Stimulated activated CD4-positive, alpha-beta T cell treated with anti-CD3 and anti-CD28 coated beads, Interleukin-4, amount 100 ng/mL, for 1 hour (primary cell): ENCODE measurements at places on chromosomes 5 and 9.

DNA sequence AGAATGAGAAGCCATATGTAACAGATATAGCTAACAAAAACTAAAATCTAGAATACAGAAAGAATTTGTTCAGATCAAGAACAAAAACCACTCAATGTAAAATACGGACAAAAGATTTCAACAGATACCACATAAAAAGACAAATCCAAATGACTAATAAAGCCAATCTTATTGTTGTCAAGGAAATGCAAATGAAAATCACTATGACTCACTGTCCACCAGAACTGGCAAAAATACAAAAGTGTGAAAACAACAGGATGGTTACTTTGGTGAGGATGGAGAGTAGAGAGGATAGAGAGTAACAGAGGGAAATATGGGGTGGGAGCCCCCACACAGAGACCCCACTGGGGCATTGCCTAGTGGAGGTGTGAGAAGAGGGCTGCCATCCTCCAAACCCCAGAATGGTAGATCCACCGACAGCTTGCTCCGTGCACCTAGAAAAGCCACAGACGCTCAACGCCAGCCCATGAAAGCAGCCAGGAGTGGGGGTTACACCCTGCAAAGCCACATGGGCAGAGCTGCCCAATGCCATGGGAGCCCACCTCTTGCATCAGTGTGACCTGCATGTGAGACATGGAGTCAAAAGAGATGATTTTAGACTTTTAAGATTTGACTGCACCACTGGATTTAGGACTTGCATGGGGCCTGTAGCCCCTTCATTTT lies 15.2 kb upstream of the RHOBTB3 start:
- no peak for DNase-seq

GRCh38 chr5:119343766-119344165 lies 12.1 kb upstream of the TNFAIP8 start:
- DNase-seq = peak; percentile 60

GRCh38 chr5:5767286-5767928 lies 344.9 kb downstream of the ICE1 start:
- no peak for DNase-seq

DNA sequence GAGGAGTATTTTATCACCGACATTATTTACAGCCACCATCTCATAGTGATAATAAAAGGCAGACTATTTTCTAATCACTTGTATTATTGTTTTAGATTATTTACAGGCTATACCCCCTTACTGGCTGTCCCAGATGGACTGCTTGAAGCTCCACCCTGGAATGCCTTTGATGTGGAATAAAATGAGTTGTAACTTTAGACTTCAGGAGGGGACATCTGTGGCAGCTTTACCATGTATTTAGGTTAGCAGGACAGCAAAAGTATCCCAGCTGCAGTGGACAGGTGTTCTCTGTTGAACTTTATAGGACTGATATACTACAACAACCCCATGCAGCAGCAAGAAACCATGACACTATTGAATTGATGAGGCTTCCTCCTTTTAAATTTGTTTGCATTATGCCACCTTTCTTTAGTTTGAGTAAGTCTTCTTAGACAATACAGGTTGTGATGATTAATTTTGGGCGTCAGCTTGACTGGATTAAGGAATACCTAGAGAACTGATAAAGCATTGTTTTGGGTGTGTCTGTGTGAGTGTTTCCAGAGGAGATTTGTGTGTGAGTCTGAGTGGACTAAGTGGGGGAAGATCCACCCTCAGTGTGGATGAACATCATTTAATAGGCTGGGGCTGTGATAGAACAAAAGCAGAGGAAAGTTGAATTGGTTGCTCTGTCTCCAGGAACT lies 29.2 kb upstream of the C9orf57 start:
- DNase-seq = no peak

GRCh38 chr9:5230554-5230953 lies 665 bp upstream of the INSL4 start:
- DNase-seq = no peak

DNA sequence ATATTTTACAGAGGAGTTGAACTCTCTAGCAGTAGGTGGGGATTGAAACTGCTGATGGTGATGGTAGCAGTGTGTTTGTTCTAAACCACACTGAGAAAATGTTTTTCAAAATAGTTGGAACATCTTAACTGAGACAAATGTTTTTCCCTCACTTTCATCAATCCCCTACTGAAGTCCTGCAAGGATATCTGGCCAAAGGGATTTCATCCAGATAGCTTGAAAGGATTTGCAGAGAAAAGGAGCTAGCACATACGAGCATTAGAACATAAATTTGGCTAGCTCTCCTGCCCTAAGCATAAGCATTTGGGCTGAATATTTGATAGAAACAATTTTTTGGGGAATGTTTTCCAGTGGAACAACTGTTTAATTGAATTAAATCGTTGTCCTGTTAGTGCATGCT lies 153.9 kb downstream of the CDH9 start:
- no peak for DNase-seq

DNA sequence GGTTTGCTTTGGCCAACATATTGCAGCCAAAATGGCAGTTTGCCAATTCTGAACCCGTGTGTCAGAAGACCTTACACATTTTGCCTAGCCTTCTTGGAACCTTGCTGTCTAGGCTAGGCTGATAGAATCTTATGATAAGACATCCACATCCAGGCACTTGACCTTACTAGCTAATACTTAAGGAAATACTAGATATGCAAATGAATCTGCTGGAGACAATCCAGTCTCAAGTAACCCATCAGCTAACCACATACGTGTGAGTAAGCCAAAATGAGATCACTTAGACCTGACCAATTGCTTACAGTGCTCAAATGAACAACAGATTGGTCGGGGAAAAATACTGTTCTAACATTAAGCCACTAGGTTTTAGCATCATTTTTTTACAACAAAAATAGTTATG lies 1504.6 kb upstream of the CDH9 start:
- DNase-seq = no peak

DNA sequence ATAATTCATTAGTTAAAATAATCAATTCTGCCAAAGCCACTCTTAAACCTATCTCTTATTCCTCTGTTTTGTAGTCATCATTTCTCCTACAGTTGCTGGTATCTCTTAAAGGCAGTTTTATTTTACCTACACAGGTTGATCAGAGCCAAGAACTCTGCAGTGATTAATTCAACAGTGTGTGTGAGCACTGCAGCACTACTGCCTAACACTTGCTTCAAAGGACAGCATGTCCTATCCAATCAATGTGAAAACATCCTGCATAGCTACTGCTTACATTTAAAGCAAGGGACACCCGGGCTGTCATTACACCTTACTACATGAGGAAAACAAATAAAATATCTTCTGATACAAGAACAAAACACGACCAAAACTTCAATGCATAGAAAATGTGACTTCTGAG lies 45.1 kb upstream of the HK3 start:
- no peak for DNase-seq

DNA sequence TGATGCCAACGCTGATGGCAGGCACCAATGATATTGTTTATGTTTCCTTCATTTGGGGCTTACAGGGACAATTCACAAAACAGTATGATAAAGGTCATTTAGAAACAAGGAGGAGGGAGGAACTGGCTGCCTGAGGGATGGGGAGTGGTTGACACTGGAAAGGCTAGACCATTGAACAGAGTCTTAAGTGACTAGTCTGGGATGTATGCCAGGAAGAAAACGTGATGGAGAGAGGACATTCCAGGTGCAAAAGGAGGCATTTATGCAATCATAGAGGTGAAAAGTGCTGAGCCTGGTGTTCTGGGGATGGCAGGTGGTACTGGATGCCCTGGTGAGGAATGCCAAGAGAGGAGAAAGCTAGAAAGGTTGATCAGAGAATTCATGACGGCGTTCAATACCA lies 153.4 kb downstream of the ZNF462 start:
- no peak for DNase-seq

DNA sequence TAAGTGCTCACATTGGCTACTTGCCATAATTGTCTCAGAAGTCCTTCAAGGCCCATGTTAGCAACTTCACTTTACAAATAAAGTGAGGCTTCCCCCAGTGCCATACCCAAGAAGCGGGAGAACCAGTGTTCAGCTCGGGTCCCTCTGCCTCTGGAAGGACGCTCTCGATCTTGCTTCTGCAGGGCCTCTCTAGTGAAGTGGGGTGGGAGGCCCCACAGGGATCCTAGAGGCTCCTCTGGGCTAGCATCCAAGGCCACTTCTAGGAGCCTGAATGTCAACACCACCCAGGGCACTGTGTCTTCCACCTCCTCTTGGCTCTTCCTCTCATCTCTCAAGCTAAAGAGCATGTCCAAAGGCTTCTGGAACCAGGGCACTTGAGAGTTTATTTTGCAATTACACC lies 282.5 kb downstream of the GADD45G start:
- DNase-seq = no peak

- DNase-seq = no peak
Observed at GRCh38 chr5:14061106-14061505, 82.0 kb upstream of the TRIO start.
